ENCODE measurements at places on chromosomes 6 and 20.
A peak's percentile ranks its signal among the peaks of the same experiment; 100 is the strongest.

DNA sequence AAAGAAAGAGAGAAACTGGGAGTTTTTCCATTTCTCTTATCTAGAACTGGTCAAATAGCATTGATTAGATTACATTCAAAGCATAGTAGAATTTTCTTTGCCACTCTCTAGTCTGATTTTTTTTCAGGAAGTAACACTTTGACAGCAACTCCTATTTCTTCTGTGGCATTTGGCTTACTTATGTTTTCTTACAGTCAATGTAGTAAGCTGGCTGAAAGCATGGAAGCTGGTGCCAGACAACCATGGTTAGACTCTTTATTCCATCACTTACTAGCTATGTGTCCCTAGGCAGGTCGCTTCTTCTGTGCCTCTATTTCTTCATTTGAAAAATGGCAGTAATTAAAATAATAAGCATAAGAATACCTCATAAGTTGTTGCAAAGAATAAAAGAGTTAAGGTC is 54.2 kb upstream of the OPRM1 start:
- DNase-seq, result no peak

DNA sequence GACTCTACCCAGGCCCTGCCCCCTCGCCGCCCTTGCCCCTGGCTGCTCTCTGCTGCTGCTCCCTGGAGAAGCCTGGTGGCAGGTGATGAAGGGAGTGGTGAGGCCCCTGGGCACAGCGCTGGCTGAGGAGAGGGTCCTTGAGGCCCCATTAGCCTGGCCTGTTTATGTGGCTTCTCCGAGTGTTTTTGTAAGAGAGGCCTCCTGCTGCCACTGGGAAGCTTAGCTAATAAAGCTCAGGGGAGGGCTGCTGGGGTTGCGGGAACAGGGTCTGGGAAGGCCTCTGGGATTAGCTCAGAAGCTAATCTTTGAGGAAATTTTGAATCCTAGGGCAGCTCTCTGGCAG is 15.5 kb downstream of the EBF4 start:
- DNase-seq, result no peak

- no peak for DNase-seq
These were observed 80.8 kb upstream of the MPC1 start for GRCh38 chr6:166463359-166464067.

DNA sequence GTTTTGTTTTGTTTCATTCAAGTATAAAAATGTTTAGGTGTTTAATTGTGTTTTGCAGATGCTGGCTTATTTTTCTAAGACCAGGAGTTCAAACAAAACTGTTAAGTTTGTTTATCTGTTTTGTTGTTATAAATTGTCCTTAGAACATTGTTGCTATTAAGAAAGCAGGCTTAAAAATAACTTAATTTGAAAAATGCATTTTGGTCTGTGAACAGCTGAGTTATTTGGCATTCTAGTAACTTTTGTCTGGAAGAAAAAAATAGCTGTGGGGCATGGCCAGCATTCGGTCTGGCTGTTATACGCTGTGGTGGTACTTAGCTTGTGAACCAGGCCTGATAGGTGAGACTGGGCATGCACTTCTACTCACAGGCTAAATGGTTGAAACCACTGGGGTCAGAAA is 37.8 kb downstream of the SLX4IP start:
- DNase-seq, result no peak

DNA sequence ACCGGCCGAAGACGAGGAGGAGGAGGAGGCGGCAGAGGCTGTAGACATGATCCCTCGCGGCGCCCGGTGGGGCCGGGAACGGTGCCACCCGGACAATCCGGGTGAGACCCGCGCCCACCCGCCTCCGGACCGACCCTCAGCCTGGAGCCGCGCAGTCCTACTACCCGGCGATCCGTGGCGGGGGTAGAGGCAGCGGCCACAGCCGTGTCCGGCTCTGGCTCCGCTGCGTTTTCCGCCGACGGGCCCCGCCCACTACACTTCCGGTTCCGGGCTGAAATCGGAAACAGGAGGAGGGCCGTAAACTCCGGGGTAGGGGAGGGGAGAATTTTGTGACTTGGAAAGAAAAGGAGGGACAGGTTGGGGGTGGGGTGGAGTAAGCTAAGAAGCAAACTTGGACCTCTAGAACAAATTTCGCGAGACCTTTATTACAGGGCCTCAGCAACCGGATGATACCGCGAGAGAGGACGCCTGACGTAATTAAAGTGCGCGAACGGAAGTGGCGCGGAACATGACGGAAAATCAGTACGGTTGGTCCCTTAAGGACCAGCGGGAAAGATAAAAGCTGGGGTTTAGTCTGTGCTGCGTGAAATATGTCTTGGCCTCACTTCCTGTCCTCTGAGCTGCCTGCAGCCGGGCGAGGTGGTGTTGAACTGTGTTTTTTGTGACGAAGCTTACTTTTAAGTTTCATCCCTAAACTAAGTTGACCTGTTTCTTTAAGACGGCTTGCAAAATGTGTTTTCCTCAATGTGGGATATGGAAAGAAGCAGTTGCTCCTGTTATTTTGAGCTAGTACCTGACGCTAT is at the start of gene MAP3K7:
Gene MAP3K7, minus strand, starts transcription at position 237 of the 803 bp plus-strand sequence. Its CDS starts 189 bp downstream, at position 48.
- DNase-seq, result peak; percentile 89

GRCh38 chr6:33672808-33673207 is 38.7 kb downstream of the UQCC2 start:
- DNase-seq, result no peak

DNA sequence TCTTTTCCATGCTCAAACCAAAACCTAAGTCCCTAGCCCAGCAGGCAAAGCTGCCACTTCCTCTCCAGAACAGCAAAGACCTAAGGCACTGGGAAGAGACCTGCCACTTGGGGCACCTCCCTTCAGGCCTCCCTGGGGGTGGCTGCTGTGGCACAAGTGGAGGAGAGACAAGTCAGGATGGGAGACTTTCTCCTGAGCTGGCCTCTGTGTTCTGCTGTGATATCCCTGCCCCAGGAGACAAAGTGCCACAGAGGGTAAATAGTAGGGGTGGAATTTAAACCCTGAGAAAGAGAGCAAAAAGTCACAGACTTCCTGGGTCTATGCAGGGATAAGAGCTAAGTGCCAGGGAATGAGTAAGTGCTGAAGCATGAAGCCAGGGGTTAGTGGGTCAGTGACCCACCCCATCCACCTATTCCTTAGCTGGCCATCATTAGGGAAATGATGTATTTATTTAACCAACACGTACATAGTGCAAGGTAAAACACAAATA is 84.2 kb downstream of the MRPL14 start:
- DNase-seq, result no peak
